ENCODE measurements at places on chromosomes 3 and 15. TPM values are rescaled to one million over a fixed set of nuclear protein-coding genes. Genes with fewer than 3 reads are reported as not detected.

DNA sequence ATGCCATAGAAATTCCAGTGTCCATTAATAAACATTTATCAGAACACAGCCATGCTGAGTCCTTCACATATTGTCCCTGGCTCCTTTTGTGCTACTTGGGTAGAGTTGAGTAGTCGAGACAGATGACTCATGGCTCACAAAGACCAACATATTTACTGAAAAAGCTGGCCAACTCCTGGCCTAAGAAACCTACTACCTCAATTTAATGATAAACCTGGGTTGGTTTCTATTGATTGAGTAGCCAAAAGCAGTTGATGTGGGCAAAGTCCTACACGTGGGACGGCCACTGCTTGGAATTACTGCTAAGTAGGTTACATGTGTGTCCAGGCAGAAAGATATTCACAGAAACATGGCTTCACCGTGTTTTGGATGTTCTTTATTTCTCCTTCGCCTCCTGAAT, 402.2 kb downstream of the NR2F2 start:
- no peak for ATAC-seq

DNA sequence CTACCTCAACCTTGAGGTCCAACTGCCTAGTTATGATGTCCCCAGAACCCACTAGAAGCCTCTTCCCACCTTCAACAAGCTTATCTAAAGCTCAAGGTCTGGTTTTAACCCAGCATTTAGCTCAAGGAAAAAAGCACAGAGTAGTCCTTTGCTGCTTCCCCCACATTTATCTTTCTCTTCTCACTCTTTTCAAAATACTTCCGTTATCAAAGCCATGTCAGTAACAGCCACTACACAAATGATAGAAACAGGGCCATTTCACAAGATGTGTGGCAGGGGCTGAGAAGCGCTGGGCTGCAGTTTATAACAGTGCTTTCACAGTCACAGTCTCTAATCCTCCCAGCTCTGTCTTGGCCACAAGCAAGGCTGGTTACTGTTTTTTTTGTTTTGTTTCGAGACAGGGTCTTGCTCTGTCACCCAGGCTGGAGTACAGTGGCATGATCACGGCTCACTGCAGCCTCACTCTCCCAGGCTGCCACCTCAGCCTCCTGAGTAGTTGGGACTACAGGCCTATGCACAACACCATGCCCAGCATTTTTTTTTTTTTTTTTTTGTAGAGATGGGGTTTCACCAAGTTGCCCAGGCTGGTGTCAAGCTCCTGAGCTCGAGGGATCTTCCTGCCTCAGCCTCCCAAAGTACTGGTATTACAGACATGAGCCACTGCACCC, 218.8 kb downstream of the OSBPL10 start:
- no peak for ATAC-seq

- no peak for ATAC-seq
Observed at GRCh38 chr3:78283994-78284393, 1244.1 kb downstream of the ROBO2 start.

GRCh38 chr3:54360320-54360719, 238.0 kb downstream of the CACNA2D3 start:
- ATAC-seq: no peak

DNA sequence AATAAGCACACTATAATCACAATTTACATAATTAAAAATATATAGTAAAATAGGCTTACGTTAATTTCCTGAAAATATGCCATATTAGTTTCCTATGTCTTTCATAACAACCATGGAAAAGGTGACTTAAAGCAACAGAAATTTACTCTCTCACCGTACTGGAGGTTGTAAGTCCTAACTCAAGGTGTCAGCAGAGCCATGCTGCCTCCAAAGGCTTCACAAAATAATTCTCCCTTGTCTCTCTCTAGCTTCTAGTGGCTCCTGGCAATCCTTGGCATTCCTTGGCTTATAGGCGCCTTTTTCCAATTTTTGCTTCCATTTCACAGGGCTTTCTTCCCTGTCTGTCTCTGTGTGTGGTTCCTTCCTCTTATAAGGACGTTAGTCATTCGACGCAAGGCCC, 7.6 kb downstream of the SI start:
- no peak for ATAC-seq

Gene FAM3D
- total RNA-seq: 134 TPM

DNA sequence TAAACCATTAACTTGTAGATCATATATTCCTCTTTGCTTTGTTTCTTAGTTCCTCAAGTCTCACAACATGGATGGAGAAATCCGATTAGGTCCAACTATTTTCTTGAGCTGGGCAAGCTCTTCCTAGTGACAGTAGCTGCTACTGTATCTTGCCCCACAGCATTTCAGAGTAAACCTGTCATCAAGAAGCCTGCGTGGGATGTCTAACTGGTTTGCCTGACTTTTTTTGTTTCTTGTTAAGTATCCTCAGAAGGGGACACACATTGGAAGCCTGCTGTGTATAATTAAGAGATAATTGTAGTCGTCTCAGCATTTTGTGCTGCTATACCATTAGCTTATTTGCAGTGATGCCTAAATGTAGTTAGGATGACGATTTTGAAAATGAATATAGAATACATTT, 29.3 kb upstream of the STT3B start:
- peak; percentile 56 for ATAC-seq

DNA sequence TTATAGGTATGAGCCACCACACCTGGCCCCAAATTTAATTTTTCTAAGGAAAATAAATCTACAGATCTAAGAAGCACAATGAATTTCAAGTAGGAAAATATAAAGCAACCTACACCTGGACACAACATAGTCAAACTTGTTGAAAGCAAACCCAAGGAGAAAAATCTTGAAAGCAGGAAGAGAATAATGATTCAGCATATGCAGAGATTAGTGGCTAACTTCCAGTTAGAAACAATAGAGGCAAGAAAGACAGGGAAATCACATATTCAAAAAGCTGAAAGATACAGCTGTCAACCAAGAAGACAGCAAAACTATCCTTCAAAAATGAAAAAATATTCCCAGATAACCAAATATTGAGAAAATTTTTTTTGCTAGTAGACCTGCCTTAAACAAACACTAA, 49.4 kb downstream of the ZNF148 start:
- no peak for ATAC-seq

DNA sequence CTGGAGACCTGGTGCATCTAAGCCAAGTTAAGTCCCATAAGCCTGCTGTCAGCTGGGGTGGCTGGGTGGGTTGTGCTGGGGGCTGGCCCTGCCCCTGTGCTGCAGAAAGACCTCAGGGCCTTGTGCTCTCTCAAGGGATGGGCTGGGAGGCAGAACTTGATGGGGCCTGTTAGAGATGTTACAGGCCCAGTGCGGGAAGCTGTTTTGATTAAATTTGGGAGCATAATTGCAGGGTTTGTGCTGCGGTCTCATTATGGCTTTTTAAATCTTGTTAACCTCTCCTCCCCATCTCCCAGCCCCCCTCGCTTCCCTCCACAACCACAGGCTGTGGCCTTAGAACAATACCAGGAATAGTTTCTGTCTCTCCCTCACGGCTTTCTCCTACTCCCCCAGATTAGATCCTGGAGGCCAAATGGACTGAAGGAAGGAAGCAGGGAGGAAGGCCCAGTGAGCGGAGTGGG, 87.6 kb upstream of the TLE3 start:
- no peak for ATAC-seq

DNA sequence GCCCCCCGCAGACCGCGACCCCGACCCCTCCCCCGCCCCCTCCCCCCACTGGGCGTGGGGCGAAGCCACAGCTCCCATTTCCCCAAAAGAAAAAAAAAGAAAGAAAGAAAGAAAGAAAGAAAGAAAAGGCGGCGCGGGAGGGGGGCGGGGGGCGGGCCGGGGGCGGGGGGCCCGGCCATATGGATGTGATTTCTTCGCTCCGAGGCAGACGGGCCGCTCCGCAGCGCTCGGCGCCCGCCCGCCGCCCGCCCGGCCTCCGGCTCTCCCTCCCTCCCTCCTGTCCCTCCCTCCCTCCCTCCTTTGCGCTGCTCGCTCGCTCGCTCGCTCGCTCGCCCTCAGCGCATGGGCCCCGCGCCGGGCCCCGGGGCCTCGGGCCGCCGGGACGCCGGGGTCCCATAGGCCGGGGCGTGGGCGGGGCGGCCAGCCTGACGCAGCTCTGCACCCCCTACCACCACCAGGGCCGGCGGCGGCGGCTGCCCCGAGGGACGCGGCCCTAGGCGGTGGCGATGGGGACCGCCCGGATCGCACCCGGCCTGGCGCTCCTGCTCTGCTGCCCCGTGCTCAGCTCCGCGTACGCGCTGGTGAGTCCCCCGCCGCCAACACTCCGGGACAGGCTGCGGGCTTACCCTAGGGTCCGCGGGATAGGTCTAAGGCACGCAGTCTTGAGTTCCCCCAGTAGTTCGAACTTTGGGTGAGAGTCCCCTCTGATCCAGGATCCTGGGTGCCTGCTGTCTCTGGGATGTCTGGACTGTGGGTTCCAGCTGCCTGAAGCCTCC, 5.7 kb downstream of the PTH1R start:
- ATAC-seq: peak; percentile 27

- ATAC-seq: peak; percentile 11
Observed at GRCh38 chr3:194364652-194365434, 4.7 kb downstream of the LRRC15 start.

GRCh38 chr3:59690886-59691285, 641.1 kb upstream of the CFAP20DC start:
- no peak for ATAC-seq

DNA sequence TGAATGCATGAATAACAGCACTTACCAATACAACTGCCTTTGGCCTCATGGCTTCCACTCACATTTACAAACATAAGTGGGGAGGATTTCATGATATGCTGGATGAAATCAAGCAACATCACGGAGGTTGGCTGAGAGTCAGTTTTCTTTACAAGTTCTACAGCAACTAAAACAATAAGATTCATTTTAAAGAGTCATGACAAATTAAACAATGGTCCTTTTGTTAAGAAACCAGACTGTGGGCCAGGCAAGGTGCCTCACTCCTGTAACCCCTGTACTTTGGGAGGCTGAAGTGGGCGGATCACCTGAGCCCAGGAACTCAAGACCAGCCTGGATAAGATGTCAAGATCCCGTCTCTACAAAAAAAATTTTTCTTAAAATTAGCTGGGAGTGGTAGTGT, 12.4 kb downstream of the ATR start:
- no peak for ATAC-seq

Measured in esophagus mucosa (tissue), 1 donor.